ENCODE measurements at places on chromosomes 2 and 18.

DNA sequence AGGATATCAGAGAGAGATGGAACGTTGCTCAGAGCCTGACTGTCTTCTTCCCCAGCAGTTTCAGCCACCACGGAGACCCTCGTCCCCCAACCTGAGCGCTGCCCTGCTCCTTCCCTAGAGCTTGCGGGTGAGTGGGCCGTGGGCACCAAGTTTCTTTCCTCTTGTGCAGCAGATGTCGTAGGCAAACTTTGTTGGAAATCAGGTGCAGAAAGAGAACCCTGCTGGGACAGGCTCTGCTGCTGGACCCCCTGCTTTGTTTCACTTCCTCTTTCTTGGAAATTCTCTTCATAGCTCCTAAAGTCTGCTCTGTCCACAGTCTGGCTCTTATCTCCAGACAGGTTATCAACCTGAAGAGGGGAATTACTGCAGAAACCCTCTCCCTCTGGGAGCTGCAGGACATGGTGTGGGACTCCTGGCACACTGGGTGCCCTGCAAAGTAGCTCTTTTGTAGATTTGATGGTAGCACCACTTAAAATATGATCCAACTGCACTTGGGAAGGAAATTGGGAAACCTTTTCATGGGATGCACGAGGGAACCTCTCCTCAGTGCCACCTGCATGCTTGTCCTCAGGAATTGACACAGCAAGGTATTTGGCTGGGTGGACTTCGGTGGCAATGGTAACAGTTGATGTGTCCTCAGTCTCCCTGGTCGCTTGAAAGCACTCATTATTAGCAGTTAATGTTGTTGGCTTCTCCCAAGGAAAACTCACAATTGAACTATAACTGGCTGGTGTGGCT lies 92.2 kb downstream of the ALPK2 start:
- DNase-seq, result no peak

DNA sequence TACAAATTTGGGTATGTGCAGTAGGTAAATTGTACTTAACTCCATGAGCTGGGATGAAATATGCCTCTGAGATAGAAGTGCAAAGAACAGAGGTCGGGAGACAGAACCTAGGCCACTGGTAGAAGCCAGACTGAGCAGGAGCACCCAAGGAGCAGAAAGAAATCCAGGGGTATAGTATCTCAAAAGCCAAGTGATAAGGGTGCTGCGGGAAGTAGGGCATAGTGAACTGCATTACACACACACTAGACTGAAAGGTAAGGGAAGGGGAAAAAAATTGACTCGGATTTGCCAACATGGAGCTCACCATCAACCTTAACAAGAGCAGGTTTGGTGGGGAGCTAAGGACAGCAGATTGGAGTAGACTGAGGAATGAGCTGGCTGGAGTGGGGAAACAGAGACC lies 89.3 kb upstream of the TMEM247 start:
- DNase-seq, result no peak

DNA sequence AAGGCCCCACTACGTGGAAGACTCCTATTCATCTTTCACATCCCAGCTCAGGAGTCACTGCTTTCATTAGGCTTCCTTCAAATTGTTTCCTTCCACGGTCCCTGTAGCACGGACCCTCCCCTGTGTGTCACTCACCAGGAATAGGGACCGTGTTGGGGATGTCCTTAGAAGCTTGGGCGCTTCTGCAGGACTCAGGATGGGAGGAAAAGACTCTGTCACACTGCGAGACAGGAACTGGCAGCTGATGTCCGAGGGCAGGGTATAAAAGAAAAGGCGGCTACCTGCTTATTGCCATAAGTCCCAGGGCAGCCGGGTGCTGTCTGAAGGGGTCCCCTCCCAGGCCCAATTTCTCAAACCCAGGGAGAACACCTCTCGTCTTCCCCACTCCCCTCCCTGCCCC lies 79.1 kb downstream of the BCL2L11 start:
- no peak for DNase-seq

GRCh38 chr18:62329691-62330454 lies 4.8 kb downstream of the TNFRSF11A start:
- DNase-seq, result no peak

DNA sequence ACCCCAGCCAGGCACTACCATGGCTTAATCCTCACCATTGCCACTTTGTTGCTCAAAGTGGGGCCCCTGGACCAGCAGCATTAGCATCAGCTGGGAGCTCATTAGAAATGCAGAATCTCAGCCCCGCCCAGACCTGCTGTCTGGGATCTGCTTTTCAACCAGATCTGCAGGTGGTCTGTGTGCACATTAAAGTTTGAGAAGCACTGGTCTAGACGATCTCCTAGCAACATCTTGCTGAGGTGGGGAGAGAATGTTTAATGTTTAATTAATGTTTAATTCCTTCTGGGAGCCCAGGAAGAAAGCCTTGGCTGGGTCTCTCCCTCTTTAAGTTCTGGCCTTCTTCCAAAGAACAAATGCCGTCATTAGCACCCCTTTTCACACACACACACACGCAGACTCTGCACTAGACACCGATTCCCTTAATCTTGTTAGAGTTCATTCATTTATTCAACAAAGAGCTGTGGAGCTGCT lies 53.7 kb downstream of the EDAR start:
- no peak for DNase-seq

GRCh38 chr2:70005752-70006446 lies 44.5 kb upstream of the ASPRV1 start:
- no peak for DNase-seq

DNA sequence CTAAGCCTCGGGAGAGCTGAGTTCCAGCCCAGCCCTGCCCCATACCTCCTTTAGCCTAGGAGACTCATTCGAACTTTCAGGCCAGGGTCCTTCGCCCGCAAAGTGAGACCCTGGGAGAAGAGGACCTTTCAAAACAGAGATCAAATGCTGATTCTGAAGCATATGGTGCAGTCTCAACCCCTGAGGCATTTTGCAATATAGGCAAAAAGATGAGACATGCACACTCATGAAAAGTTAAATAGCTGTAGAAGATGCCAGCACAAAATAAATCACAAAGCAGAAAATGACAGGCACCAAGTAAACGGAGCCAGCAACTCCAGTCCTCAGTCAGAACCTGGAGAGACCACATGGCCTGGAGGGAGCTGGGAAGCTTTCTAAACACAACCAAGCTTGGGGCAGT lies 542.7 kb upstream of the RAB6C start:
- no peak for DNase-seq

DNA sequence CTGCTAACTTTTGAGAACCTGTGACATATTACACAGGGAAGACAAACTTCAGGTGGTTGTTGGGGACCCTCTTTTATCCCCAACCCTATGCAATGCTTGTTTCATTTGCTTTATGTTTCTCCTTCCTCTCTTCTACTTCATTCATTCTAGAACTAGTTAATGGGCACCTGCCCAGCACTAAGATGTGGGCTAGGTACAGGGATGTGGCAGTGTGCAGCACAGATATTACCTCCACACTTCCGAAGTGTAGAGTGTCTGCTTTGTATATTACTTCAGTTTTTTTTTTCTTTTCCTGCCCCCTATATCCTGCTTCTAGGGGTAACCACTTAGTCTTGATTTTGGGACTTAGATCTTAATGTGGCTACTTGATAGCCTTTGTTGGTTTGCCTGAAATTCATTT lies 35.1 kb downstream of the CD28 start:
- no peak for DNase-seq

- no peak for DNase-seq
Observed at GRCh38 chr18:70044632-70045031, 97.0 kb upstream of the CD226 start.

DNA sequence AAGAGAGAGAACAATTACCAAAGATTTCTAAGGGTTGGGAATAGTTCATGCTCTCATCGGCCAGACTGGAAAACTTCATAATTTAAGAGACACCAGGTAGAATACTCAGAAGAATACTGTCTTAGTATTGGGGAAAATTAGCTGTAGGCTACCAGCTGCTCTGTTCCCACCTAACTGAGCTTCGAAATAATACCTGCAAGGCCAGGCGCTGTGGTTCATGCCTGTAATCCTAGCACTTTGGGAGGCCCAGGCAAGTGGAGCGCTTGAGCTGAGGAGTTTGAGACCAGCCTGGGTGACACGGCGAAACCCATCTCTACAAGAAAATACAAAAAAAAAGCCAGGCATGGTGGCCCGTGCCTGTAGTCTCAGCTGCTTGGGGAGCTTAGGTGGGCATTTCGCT lies 35.8 kb downstream of the MAP4K3 start:
- no peak for DNase-seq

DNA sequence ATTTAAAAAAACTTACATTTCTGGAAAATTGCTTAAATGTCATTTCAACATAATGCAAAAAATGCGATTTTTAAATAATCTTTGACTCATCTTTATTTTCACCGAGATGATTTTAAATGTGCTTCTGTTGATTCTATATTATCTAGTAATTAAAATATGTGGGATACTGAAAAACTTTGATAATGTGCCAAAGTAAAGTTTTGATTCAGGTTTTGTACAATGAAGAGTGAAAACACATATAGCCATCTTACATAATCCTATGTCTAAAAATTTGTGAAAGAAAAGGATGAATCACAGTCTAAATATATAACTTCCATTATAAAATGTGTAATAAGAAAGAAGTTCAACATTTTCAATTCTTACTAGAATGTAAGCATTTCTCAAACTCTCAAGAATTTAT lies 204.3 kb upstream of the ZC3H15 start:
- no peak for DNase-seq

GRCh38 chr18:3262234-3263131 lies 550 bp downstream of the MYL12B start:
- DNase-seq, result no peak

GRCh38 chr2:58788402-58788801 lies 547.3 kb upstream of the FANCL start:
- DNase-seq, result no peak

DNA sequence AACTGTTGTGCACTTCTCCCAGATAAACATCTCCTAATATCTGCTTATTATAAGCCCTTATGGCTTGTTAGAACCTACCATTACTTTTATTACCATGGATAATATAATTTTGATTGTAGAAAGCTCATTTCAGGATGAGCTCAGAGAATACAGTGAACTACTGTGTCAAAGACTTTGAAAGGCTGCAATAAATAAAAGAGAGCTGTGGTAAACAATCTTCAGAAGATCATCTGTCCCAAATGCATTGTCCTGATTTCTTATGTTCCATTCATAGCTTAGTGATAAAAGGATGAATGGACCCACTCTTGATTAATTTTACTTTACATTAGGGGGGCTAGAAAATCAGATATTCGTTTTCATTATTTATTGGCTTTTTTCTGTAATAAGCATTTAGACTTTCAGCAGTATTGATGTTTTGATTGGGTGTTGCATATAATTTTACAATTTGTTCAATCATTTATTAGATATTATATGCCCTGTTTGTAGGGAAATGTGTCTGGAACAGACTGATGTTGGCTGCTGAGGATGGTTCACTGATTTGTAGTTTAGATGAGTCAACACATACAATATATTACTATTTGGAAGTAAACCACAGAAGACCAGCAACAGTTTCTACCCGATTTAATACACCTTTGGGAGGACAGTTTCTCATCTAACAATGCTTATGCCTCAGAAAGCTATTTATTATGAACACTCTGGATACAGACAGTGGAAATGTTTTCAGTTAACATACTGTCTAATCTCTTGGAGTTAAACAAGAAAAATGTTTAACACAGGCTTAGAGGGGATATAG lies 147.2 kb downstream of the TMEFF2 start:
- DNase-seq, result no peak

GRCh38 chr2:216429428-216429827 lies 17.1 kb downstream of the SMARCAL1 start:
- DNase-seq, result no peak

DNA sequence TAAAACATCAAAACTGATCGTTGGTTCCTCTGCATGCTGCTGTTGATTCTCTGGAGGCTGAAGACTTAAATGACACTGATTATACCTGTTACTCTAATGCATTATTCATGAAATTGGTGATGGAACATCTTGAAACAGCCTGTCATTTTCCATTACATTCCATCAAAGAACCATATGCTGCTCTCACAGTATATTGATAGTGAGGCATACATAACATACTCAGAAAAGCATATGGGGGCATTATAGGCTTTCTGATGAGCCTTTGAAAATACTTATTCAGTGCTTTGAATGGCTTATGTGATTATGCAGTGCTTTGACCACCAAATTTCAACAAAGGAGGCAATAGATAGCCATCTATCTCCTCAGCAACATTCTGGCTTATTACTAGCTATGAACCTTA lies 392.1 kb downstream of the CDH19 start:
- DNase-seq, result no peak

DNA sequence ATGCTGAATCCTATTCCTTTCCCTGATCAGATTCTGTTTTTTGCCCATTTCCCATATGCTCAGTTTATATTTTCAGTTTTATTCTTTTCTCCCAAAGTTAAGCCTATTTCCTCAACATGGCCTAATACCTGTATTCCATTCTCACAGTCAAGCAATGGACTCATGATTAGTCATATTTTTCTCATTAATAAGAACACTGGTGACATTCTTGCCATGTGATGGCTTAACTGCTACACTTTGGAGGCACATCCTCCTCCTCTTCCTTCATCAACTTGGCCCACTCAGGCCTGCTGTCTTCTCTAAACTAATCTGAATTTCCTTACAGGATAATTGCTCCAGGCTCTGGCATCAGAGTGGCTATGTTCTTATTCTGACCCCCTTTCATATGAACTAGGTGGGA lies 679.2 kb downstream of the NYAP2 start:
- DNase-seq, result no peak

GRCh38 chr18:45916302-45916701 lies 50.8 kb downstream of the EPG5 start:
- no peak for DNase-seq

GRCh38 chr2:133198678-133199077 lies 369.6 kb downstream of the NCKAP5 start:
- no peak for DNase-seq

DNA sequence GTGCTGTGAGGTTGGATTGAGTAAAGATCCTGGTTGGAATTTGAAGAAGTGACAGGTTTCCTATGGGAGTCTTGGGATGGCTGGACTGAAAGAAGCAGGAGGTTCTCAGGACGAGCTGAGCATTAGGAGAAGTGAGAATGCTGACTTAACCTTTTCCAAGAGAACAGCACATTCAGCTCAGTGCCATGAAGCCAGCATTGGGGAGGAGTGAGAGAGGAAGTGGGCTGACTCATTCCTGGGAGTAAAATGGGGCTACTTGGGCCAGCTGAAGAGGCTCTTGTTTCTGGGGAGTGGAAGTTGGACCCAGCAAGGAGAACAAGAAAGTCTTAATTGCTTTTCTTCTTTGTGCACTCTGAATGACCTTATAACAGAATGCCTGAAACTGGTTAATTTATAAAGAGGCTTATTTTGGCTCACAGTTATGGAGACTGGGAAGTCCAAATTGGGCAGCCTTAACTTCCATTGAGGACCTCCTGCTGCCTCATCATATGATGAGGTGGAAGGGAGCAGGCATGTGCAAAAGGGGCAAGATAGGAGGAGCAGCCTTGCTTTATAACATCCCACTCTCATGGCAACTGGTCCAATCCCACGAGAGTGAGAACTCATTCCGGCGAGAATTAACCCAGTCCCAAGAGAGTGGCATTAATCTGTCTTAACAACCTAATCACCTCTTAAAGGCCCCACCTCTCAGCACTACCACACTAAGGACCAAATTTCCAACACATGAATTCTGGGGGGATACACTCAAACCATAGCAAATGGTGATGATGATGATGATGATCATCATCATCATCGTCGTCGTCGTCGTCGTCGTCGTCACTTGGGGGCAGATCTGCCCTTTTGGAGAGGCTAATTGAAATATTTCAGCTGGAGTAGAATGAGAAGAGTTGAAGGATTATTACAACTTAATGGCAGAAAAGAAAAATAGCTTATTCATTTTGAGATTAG lies 26.1 kb downstream of the DGUOK start:
- DNase-seq, result no peak

- DNase-seq, result no peak
Observed at GRCh38 chr2:11521775-11522174, 12.1 kb upstream of the GREB1 start.
